Germinal center (tissue), 1 donor: ENCODE measurements at places on chromosomes 7 and 10.

DNA sequence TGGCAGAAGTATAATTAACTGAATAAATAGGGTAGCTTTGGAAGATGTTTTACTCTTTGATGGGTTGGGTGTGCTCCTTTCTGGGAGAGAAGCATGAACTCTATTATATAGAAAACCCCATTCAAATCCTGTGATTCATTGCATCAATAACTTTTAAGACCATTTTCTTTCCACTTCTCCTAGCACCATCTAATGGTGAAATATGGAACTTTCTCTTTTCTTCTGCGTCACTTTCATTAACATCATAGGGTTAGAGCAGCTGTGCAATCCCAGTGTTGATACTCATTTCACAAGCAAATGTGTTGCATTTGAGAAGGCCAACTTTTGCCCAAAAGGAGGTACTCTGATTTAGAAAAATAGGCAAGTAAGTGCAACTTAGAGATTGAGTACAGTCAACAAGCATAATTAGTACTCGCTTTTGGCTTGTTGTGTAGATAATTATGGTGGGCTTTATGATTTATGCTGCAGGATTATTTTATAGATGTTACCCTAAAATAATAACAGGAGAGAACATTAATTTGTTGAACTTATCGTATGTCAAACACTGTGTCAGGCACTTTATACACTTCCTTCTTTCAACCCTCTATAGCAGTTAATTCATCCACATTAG, 92.9 kb downstream of the CPED1 start:
- peak; percentile 13 for DNase-seq

DNA sequence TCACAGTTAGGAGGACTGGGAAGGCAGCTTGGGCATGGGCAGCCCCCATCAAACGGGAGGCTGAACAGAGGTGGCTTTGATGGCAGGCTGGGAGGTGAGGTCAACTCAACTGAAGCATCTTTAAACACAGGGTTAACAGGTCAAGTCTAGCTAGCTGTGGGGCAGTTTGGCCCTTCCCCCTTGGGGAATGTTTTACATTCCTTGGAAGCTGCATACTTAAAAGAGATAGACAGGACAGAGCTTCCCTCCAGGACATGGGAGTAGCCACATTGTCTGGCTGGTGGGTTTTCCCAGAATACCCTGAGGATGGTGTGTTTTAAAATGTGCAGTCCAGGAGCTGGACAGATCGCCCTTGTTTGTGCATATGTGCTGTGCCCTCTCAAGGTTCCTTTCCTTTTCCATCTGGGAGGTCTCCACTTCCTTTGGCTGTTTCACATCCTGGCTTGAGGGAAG, 6.8 kb upstream of the RASSF4 start:
- no peak for DNase-seq

- DNase-seq, result no peak
These were observed 80.6 kb downstream of the PTPRZ1 start for GRCh38 chr7:121953601-121954000.

GRCh38 chr10:85315657-85316056, 987.3 kb downstream of the CCSER2 start:
- no peak for DNase-seq

GRCh38 chr10:95264227-95265051, 26.4 kb downstream of the PDLIM1 start:
- DNase-seq, result no peak

DNA sequence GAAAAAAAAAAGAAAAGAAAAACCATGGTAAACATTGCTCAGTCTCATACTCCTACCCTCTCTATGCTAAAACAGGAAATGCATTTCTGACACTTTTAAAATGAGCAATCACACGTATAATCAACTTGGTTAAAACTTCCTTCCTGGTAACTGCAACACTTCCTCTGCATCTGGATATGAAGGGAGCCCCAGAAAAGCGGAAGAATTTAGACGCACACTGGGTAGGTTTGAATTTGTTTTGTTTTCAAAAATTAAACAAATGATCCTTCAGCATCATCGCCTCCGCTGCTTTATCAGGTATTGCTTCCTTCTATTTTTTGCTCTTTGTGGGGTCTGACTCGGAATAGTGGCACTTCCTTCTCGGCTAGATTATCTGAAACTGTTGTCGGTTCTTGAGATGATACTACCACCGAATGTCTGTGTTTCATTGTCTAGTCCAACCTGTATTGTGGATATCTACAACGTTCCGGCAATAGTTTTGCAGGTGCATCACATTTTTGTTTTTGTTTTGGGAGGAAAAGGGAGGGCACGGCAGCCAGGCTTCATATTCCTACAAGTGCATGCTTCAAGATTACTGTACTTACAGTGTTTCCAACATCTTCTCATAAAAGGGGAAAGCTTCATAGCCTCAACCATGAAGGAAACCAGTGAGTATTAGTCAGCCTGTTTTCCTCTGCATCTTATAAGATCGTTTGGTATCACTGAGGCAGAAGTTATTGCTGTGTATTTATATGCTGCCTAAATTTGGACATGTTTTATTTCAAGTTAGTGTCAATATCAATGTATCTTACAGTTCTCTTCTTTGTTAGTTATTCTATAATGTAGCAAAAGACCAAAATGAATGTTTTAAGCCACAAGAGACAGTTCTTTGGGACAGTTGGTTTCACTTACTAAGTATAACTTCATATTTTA, at the start of gene PIK3CG:
PIK3CG (plus strand) TSS at position 153 of the 912 bp plus-strand sequence. CDS start 2,280 bp downstream, outside the sequence.
- DNase-seq, result peak; percentile 81

DNA sequence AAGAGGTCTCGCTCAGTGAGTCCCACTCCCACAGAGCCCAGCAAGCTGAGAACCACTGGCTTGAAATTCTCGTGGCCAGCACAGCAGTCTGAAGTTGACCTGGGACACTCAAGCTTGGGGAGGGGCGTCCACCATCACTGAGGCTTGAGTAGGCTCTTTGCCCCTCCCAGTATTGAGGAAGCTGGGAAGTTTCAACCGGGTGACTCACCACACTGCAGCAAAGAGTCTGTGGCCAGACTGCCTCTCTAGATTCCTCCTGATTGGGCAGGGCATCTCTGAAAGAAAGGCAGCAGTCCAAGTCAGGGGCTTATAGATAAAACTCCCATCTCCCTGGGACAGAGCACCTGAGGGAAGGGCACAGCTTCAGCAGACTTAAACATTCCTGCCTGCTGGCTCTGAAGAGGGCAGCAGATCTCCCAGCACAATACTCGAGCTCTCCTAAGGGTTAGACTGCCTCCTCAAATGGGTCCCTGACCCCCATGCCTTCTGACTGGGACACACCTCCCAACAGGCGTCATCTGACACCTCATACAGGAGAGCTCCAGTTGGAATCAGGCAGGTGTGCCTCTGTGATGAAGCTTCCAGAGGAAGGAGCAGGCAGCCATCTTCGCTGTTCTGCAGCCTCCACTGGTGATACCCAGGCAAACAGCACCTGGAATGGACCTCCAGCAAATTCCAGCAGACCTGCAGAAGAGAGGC, 970.9 kb upstream of the LRRN3 start:
- DNase-seq, result no peak

- DNase-seq, result no peak
These were observed 113.0 kb downstream of the ADAM22 start for GRCh38 chr7:88046839-88047573.

- DNase-seq, result no peak
These were observed 255.3 kb downstream of the INHBA start for GRCh38 chr7:41447450-41448042.

DNA sequence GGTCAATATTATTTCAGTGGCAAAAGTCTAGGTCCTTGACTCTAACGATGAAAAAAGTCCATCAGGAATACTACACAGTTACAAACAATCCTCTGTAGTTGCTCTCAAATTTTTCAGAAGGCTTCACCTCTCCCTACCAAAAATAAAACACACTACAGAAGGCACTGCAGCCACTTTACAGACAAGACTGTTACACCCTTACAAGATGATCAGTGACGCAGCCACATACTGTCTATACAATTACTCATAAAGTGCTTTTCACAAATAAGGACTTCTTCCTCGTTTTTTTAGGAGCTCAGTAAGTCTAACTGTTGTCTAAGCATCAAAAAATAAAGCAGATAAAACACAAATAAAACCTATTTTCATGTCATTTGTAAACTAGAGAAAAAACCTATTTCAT, 27.1 kb downstream of the NDUFB2 start:
- no peak for DNase-seq

DNA sequence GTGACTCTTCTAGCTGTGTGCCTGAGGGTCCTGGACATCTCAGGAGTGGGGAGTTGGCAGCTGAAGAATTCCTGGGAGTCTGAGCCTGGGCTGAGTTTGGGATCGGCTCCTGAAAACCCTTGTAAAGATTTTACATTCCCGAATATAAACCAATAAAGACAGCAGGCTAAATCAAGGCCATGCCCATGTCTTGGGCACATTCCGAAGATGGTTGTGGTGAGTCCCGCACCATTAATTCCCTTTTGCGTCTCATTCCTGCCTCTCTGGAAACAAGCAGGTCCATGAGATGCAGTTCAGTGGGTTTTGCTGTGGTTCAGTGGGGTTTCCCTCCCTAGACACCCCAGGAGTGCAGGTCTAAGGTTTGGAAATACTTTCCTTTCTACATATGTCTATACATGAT, 90.9 kb downstream of the COL26A1 start:
- DNase-seq, result no peak

GRCh38 chr7:7426676-7427075, 109.0 kb downstream of the COL28A1 start:
- DNase-seq, result no peak

- no peak for DNase-seq
These were observed 23.3 kb upstream of the SMARCD3 start for GRCh38 chr7:151271699-151272355.

- no peak for DNase-seq
These were observed 19.0 kb upstream of the ABI1 start for GRCh38 chr10:26879744-26880143.

DNA sequence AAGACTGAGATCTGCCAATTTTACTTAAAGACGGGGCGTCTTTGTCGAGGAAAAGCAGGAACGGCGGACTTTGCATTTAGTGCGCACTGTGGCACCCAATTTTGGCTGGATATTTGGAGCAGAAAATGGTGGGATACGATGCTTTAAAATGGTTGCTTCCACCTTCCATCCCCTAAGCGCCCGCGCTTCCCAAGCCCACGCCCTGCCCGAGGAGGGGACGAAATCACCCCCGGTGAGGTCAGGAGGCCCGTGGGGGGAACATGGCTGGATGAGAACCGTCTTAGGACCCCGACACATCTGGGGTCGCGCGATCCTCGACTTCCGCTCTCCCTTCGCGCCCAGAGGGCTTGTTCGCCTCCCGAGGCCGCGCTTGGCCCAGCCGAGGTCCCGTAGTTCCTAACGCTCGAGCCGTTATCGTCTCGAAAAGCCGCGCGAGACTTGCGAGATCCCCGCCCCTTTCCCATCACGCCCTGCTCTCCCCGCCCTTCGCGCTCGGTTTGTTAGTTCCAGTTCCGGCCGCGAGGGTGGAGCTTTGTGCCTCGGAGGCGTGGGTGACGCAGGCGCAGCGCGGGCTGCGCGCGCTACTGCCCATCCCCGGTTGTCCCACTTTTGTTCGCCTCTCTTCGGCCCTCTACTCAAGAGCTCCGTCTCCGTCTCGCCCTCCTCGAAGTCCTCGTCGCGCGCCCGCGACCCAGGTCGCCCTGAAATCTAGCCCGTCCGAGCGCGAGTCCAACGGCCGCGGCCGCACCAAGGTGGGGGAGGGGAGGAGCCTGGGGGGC, at the start of gene SRRT:
SRRT (plus strand) TSS at position 527 of the 779 bp plus-strand sequence. CDS start 488 bp downstream, outside the sequence.
- DNase-seq, result peak; percentile 98

- DNase-seq, result peak; percentile 74
These were observed 62.3 kb upstream of the LBX1 start for GRCh38 chr10:101291331-101292193.

DNA sequence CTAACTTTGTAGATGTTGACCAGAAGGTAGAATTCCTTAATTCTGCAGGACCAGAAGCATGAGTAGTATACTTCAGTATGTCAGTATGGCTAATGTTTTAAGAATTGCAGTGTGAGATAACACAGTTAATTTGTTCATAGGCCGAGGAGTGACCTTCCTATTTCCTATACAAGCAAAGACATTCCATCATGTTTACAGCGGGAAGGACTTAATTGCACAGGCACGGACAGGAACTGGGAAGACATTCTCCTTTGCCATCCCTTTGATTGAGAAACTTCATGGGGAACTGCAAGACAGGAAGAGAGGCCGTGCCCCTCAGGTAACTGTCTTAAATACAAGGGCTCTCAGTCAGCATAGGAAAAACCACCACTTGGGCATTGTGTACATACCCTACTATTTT, 7.2 kb downstream of the DDX21 start:
- DNase-seq, result no peak

- no peak for DNase-seq
These were observed 630.7 kb upstream of the AUTS2 start for GRCh38 chr7:68967598-68967997.

DNA sequence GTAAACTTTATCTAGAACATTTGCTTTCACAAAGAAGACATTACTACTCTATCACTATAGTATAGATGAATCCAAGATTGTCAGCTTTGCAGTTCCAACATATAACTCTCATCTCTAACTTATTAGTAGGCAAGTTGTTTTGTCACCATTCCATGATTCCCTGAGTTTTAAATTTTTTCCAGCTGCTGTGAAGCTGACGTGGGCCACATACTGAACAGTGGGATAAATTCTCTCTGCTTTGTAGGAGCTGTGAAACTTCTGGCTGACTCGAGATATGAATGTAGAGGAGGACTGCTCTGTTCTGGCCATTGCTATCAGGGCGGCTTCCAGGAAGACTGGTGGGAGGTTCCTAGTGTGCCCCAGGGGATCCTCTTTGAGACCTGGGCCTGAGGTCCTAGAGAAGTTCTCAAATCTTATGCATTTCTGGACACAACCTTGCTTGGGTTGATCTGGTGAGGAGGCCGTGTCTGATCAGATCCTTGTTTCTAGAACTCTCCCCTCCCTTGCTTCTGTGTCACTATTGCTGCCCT, 58.0 kb downstream of the LSMEM1 start:
- no peak for DNase-seq

- DNase-seq, result no peak
These were observed 20.5 kb downstream of the GSAP start for GRCh38 chr7:77395626-77396025.

- DNase-seq, result no peak
These were observed 240.7 kb upstream of the LRRN3 start for GRCh38 chr7:110850224-110850623.

GRCh38 chr10:43376046-43376635, 4.7 kb downstream of the FXYD4 start:
- DNase-seq, result no peak
